Tibial nerve (tissue), 4 donors: ENCODE measurements at places on chromosomes 12 and 14.

DNA sequence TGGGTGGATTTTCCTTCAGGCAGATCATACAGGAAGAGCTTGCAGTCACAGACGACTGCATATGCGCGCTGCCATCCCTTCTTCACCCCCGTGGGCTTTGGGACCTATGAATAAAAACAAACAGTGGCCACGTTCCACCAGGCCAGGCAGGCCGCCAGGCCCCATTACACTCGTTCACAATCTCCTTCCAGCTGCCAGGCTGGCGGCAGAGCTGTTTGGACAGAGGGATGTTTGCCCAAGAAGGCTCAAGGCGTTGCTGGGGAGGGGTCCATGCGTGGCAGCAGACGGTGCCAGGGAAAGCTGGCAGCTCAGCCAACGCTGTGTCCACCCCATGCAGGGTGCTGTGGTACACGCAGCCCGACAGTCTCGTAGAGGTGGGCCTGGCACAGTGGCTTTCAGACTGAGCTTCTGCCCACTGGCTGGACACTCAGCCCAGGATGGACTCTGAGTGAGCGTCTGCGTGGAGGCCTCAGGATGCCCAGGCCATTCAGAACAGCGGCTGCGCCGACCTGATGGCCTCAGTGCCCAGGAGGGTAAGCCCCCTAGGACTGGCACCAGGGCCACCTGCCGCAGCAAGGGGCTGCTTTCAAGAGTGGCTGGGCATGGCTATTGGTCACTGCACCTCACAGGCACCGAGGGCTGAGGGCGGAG lies 27.5 kb downstream of the AMN start:
- no peaks in the 10 kb centered on the region for H3K27me3 ChIP-seq
- no peak for DNase-seq
- H3K27ac ChIP-seq: peak overlapping the region; percentile 54
- H3K4me3 ChIP-seq: no peak overlapping the region

GRCh38 chr14:48247977-48248376 lies 572.6 kb upstream of the MDGA2 start:
- no peak overlapping the region for H3K27ac ChIP-seq
- H3K4me3 ChIP-seq: no peak overlapping the region
- no peaks in the 10 kb centered on the region for H3K4me1 ChIP-seq
- DNase-seq: no peak

GRCh38 chr12:94078138-94078723 lies 70.1 kb upstream of the PLXNC1 start:
- H3K27me3 ChIP-seq: no peaks in the 10 kb centered on the region
- no peak for DNase-seq
- H3K4me3 ChIP-seq: no peak overlapping the region
- peaks cover 34% of the 10 kb centered on the region for H3K4me1 ChIP-seq

- H3K4me1 ChIP-seq: no peaks in the 10 kb centered on the region
- peaks cover 24% of the 10 kb centered on the region for H3K36me3 ChIP-seq
- no peak overlapping the region for H3K4me3 ChIP-seq
- DNase-seq: no peak
Observed at GRCh38 chr14:68925373-68925772, 53.7 kb downstream of the ACTN1 start.

- peaks cover 39% of the 10 kb centered on the region for H3K27me3 ChIP-seq
- H3K4me1 ChIP-seq: peaks cover 12% of the 10 kb centered on the region
- no peak overlapping the region for H3K27ac ChIP-seq
- H3K36me3 ChIP-seq: no peaks in the 10 kb centered on the region
- DNase-seq: no peak
Observed at GRCh38 chr12:52311285-52311648, 9.9 kb downstream of the KRT83 start.

DNA sequence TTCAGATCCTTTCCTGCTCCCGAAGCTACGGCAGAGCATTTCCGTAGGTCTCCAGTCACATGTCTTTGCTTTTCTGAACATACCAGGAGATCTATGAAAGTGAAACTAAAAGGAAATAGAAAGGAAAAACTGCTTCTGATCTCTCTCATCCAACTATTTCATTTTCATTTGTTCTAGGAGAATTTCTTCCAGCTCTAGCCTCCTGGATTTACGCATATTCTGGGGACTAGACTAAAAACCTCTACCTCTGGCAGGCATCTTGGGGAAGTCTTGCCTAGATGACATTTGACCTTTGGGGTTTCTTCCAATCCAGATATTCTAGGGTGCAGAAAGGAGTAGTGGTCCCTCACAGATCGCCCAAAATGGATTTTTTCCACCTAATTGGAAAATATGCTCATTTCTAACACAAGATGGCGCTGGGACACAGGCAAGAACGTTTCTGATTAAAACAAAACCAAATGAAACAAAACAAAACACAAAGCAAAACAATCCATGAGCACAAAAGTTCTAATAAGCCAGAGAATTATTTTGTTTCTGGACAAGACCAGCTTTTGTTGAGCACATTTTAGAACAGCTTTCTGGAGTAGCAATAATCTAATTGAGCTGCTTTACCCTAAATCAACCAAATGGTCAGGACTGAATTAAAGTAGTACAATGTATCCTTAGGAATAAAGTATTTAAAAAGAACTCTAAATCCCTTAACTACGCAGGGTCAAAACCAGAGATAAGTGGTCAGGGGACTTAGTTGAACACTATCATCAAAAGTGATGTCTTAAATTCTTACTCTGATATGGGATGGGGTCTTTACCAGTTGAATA lies 12.3 kb upstream of the PARP11 start:
- H3K4me1 ChIP-seq: peaks cover 14% of the 10 kb centered on the region
- H3K36me3 ChIP-seq: no peaks in the 10 kb centered on the region
- peak overlapping the region; percentile 24 for H3K4me3 ChIP-seq
- peaks cover 3% of the 10 kb centered on the region for H3K27me3 ChIP-seq
- DNase-seq: no peak
- peak overlapping the region; percentile 75 for H3K27ac ChIP-seq

DNA sequence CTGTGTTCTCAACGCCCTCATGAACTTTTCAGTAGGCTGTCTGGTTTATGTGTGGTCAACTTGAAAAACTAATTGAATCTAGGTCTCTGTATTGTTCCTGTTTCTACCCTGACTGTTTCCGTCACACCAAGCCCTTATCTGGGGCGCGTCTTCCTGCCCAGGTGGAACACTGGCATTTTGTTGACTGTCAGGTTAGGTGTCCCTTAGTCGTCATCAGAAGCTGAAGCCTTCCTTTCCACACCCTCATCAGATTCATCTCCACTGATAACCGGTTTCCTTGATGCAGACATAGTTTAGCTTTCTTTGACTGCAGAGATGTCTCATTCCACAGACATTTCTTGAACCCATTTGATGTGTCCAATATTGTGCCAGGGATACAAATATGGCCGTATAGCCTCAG lies 96.5 kb downstream of the DUSP16 start:
- DNase-seq: no peak
- no peaks in the 10 kb centered on the region for H3K4me1 ChIP-seq
- H3K4me3 ChIP-seq: no peak overlapping the region
- H3K27me3 ChIP-seq: no peaks in the 10 kb centered on the region
- H3K36me3 ChIP-seq: no peaks in the 10 kb centered on the region
- no peak overlapping the region for H3K27ac ChIP-seq
